ENCODE measurements at places on chromosomes 7 and 10. TPM values are rescaled to one million over a fixed set of nuclear protein-coding genes. Genes with fewer than 3 reads are reported as not detected.

The MTPN gene
- 139 TPM for total RNA-seq

The SRI gene
- 140 TPM for total RNA-seq

The LLCFC1 gene
- not detected for total RNA-seq

DNA sequence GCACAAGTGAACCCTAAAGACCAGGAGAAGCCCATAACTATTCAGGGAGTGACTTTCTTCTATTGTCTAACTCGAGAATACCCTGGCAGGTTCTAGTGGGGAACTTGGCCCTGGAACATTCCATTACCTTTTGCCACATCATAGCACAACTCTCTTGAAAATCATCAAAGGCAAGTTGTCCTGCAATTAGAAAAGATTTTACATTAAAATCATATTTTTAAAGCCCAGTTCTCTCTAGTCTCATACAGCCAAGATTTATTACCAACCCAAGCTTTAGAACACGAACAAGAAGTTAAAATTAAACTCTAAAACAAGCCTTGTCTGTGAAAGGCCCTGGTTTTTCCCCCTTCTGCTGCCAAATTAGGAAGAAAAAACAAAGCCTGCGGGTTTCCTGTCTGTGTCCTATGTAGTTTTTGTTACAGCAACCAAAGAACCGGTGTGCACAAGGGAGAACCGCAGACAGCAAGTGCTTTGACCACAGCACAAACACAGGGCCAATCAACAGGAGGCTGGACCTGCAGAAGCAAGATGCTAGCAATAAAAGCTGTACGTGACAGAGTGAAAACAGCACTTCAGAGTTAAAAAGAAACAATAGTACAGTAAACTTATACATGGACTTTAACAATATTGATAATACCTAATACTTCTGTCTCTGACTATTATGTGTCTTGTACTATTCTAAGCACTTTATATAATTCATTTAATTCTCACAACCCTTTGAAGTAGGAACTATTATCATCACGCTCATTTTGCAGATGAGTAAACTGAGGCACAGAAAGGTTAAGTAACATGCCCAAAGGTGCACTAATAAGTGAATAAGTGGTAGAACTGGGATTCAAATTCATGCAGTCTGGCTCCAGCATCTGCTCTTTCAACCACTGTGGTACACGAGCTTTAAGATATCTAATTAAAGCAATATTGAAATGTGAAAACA is 65.8 kb downstream of the STK17A start:
- peak; percentile 47 for DNase-seq

- DNase-seq = no peak
Observed at GRCh38 chr7:50552921-50553320, 12.3 kb downstream of the DDC start.

DNA sequence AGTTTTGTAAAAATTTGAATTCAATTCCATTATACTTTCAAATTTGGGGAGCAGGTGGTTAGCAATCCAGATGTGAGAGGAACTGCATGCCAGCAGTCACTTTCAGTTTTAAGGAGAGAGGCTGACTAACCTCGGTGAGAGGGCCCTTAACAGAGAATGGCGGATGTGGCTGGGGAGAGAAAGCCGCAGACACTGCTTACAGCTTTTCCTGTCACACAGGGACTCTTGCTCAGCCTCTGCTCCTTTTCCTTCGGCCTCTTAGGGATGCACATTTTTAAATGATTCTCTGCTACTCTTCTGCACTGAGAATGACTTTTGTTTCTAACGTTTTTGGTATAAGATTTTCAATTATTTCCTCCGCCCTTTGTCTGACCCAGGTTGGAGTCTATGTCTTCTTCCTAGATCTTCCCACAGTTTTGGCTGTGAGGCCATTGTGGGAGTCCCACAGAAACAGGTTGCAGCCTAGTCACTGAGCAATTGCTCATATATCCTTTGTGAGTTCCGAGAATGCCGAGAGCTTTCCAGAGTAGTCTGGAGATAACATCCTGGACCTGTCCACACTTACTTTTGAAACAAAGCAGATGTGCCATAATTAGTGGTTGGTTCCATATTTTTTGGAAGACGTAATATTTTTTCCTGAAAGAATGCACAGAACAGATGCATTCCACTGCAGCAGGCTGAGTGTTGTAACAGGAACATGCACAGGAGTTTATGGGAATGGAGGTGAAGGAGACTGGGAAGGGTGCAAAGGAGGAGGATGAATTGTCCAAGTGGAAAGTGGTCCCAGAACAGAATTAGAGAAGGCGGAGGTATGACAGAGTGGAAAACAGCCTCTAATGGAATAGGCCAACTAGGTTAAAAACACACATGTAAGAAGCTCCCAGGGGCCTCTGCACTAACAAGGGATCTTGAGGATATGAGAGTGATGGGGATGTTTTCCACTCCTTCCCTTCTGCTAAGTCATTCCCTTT is 168.0 kb upstream of the ZNF32 start:
- DNase-seq = peak; percentile 55

GRCh38 chr7:141362580-141363435 is 188.4 kb upstream of the AGK start:
- DNase-seq = no peak

DNA sequence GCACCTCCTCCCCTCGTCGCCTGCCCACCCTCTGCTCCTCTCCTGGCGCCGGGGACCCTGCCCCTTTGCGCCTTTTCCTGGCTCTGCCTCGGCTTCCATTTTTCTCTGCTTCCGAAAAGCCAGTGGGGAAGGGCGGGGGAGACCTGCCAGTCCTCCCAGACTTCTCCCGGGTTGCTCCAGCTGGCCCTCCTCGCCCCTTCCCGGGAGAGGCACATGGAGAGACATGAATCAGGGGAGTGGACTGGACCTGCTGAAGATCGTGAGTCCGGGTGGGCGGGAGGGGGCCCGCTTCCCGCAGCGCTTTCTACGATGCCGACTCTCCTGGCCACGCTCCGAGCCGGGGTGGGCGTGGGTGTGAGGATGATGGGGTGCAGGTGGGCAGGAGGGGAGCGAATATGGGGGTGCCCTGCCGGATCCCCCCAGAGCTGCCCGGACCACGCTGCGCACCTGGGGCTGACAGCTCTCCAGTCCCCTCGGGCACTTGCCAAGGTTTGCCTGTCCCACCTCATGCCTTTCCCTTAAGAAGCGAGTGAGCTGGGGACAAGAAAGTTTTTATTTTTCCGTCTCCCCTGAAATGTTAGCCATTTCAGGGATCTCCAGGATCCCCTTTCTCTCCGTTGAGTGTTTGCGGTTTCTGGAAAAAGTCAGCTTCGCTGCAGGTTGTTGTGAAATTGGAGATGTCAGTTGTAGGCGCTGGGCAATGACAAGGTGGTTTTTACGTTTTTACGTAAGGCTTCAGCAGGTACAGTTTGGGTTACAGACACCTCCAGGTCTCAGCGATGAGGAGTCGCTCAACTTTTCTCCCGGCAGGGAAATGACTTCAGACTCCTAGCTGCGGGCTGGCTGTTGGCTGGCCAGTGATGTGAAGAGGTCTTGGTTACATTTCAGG is 977 bp downstream of the CACNB2 start:
- DNase-seq = no peak

- DNase-seq = no peak
Observed at GRCh38 chr10:26797340-26797739, 63.4 kb downstream of the ABI1 start.

GRCh38 chr10:47423476-47423875 is 39.4 kb upstream of the ZNF488 start:
- no peak for DNase-seq

DNA sequence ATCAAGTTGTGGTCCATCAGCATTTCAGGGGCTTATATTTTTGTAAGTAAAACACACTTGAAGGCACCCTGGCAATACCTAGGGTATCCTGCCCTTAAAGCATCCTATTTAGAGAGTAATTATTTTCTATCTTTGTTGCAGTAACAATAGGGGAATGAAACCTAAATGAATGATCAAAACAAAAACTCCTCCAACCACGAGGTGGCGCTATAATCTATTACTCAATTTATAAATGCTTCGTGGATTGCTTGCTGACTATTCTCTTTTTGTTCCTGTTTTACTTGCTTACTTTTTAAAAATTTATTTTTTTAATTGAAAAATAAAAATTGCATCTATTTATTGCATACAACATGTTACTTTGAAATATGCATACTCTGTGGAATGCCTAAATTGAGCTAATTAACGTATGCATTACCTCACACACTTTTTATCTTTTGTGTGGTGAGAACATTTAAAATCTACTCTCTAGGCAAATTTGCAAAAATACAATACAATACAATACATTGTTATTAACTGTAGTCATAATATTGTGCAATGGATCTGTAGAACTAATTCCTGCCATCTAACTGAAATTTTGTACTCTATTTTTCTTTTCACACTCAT is 147.7 kb upstream of the BMPER start:
- no peak for DNase-seq

The FFAR4 gene
- not detected for total RNA-seq

- no peak for DNase-seq
Observed at GRCh38 chr10:76209135-76209534, 777.7 kb downstream of the LRMDA start.

DNA sequence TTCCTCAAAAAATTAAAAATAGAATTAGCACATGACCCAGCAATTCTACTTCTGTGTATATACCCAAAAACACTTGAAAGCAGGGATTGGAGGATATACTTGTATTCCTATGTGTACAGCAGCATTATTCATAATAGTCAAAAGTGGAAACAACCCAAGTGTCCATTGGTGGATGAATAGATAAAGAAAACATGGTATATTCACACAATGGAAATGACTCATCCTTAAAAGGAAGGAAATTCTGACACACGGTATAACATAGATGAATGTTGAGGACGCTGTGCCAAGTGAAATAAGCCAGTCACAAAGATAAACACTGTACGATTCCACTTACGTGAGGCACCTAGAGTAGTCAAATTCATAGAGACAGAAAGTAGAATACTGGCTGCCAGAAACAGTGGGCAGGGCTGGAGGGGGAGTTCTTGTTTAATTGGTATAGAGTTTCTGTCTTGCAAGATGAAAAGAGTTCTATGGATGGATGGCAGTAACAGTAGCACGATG is 26.6 kb upstream of the KAT6B start:
- no peak for DNase-seq

- no peak for DNase-seq
Observed at GRCh38 chr10:74067373-74068352, 69.7 kb downstream of the VCL start.

DNA sequence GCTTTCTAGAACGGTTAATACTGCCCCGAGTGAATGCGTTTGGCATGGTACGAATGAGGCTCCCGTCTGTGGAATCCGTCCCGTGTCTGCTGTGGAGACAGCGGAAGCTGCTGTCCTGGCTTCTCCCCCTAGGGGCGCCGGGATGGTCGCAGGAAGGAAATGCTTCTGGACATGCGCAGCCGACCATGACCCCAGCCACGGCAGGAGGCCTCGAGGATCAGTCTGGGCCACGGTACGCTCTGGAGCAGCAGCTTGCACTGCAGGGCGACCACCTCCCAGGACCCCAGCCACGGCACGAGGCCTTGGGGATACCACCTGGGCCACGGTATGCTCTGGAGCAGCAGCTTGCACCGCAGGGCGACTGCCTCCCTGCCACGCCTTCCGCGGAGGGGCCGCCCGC is 107.9 kb downstream of the CYTH3 start:
- no peak for DNase-seq

DNA sequence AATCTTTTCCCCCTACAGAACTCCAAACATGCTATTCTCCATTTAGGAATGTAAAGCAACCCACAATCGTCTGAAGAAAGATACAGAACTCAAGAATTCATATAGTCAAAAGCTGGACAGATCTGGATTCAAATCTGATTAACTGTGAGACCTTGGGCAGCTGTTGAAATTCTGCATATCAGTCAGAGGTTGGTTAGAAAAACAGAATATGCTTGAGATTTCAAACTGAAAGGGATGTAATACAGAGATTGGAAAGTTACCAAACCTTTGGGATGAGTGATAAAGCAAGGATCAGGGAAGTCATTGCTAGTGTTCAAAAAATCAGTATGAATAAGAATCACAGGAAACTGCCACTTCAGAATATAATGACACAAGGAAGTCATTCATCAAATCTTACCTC is 406.6 kb downstream of the HTR7 start:
- no peak for DNase-seq

DNA sequence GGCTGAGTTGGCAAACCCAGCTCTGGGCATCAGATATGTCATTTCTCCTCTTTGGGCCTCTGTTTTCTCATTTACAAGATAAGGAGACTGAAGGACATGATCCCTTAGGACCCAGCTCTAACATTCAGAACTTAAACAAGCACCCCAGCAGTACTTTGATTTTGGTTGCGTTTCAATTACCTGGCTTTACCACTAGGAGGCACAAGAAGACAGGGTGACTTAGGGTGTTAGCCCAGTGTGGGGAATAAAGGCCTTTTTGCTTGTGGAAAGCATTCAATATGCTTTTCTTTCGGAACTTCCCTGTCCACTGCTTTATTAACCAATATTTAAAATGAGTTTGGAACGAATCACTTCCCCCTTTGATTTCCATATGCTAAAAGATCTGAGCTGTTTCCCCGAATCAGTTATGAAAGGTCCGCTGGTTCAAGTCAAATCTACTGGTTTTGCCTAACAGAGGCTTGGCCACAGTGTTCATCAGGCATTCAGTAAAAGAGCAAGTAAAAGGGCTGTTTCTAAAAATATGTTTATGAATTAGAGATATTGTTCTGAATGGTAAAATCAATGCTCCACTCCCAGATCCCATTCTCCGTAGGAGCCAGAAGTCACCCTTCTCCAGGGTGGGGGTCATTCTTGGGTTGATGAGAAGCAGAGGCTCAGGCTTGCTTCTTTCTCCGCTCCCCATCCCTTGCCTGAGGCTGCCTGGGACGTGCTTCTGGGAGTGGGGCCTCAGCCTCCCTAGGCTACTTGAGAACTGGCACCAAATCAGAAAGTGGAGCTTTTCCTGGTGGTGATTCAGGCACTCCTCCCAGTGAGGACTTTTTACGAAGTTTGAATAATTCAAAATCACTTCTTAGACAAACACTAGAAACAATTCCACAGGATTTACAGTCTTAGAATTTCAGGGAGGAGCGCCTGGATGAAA is 105.5 kb downstream of the MYOF start:
- DNase-seq = peak; percentile 11

The NODAL gene
- not detected for total RNA-seq
